Colonic mucosa (tissue), 4 donors: ENCODE measurements at places on chromosomes 3 and 15.
A peak's percentile ranks its signal among the peaks of the same experiment; 100 is the strongest.

DNA sequence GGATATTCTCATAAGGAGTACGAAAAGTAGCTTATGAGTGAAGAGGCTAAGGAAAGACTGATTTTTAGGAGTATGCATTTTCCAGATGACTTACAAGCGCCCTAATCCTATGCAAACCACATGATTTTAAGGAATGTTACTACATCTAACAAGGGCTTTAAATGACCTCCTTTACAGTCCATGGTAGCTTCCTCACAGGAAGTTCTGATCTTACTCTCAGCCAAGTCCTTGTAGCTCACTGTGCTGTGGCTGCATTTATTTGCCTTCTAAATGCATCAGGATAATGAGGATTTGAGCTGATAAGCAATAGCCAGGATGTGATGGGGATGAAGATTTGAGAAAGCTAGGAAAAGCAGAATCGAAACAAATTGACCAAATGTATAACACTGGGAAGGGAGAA, 896.0 kb downstream of the MCTP2 start:
- no peak for DNase-seq

DNA sequence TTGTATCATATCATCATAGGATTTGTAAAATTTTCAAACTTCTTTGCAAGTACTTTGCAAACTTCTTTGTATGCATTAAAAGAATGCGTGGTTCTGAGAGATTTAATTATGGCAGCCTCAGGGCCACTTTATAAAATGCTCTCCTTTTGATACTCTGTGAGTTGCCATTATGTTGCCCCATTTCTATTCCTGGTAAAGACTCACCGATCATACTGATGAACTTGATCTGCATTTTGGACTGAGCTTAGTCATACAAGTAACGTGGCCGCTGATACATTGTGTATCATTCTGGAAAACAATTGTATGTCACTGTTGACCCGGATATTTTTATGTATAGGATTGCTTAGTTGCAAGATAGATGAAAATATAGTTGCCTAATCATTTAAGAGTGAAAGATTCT, 38.8 kb downstream of the AKAP13 start:
- DNase-seq, result no peak

DNA sequence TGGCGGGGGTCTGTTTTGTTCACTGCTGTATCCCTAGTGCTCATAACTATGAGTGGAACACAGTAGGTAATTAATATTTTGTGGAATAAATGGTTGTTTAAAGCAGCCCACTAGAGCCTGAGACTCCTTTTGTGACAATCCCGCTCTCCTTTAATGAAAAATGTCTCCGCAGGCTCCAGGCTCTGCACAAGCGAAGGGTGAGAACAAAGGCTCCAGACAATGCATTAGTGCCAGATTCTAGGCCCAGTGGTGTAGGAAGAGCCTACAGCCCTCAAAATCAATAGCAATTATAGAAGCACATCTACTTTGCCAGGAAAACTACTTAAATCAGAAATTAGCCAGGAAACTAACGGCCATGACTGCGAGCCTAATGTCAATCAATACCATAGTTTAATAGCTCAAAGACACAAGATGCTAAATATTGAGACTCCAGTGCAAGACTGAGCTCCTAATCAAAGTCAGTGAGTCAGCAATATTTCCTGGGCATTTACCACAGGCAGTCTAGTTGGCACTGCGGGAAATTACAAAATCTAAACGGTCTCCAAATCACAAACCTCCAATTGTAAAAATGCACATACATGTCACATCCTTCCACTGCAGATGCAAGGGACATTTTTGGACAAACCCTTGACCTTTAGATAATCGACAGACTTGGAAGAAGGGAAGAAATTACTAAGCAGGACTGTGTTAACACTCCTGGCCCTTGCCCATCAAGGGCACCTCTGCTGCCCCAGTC, 2.3 kb downstream of the ANXA2 start:
- no peak for DNase-seq

DNA sequence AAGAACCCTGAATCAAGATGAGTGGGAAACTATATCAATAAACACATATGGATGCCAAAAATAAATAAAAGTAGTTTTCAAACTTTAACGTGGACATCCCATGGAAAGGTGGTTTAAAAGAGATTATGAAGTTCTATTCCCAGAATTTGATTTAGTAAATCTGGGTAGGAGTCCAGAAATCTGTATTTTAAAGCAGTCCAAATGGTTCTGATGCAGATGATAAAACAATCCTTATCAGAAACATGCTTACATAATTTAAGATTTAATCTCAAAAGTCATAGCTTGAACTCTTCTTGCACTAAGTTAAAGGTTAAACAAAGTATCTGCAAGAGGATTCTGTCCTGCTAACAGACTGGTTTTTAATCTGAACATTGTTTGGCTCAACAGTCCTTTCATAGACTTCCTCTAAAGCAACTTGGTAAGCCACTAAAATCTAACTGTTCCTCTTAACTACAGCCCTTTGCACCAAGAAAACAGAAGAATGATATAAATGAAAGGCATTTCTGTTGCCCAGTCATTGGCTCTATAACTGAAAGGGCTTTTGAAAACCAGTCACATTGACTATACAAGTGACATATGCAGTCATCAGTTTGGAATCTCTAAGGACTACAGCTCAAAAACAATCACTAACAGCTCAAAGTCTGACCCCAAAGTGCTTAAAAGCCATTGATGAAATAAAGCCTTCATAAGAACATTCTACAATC, 23.4 kb upstream of the MAP4 start:
- DNase-seq, result no peak

- DNase-seq, result peak; percentile 71
Observed at GRCh38 chr3:66809595-66809958, 188.5 kb upstream of the KBTBD8 start.

- no peak for DNase-seq
Observed at GRCh38 chr15:64209680-64210334, 47.0 kb upstream of the PPIB start.

GRCh38 chr3:64167351-64167750, 57.9 kb downstream of the PRICKLE2 start:
- peak; percentile 42 for DNase-seq

DNA sequence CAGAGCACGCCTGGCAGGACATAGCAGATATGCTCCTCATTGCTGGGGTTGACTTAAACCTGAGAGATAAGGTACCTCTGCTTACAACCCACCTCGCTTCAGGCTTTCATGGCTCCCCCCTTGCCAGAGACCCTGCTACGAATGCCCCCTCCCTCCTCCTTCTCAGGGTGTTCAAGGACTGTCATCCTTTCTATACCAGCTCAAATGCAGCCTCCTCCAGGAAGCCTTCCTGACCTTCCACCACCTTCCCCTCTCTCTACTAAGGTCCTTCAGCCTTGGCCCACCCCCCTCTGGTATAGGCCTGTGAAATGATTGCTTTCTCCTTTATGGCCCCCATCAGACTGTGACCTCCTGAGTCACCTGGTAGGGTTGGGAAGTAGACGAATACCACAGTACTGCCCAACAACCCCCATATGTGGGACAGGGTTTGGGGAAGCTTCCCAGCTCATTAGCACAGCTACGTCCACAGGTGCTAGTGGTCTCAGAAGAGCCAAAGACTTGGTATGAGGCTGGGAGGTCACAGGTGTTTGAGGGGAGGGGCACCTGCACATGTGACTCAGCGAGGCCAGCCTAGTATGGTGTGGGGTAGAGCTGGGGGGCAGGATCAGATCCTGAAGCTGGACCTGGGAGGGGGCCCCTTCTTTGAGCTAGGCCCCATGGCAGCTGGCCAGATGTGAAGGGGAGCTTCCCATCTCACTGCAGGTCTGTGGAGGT, 32.0 kb downstream of the ANKDD1A start:
- no peak for DNase-seq

GRCh38 chr15:62807539-62808130, 234.9 kb upstream of the TPM1 start:
- DNase-seq, result no peak

DNA sequence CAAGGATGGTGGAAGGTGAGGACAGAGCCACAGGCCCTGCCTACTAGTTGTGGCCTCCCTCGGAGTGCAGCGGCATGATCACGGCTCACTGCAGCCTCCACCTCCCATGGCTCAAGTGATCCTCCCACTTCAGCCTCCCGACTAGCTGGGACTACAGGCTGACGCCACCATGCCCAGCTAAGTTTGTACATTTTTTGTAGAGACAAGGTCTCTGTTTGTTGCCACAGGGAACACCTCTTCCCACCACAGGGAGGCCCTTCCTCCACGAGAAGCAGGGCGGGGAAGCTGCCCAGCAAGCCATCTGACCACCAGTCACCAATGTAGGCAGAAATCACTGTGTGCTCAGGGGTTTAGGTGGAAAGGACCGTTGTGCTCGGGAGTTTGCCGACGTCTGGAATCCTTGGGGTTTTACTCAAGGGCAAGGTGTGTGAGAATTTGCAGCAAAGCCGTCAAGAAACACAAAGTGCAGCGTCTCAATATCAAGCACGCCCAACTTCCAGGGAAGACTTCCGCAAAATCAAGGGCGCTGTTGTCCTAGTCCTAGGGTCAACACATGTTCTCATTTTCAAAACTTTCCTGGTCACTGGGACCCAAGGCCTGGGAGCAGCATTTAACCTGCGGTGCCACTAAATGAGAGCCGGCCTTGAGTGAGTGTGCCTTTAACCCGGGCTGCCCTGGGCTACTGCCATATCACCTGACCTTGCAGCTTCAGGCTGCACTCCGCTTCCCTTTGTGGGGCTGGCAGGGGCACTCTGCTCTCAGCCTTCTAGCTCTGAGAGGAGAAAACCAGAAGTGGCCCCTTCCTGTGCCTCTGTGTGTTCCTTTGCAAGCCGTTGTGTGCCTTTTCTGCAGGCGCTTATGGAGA, 65.7 kb downstream of the SLC12A8 start:
- no peak for DNase-seq

DNA sequence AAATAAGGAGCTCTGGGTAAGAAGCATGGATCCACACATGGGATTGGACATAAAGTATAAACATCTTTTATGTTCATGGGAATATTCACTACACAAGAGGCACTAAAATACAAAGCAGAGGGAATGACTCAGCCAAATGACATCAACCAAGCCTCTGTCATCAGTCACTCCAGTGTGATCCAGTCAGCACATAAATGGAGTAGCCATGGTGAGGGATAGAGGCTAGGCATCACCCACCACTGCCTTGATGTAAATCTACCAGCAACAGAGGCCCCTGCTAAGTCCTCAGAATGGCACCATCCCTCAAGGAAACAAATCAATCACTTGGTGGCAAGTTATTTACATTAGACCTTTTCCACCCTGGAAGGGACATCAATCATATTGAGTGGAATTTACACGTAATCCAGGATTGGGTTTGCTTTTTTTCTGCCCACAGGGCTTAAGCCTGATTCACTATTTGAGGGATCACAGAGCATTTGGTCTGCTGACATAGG, 27.2 kb downstream of the VEPH1 start:
- DNase-seq, result no peak

DNA sequence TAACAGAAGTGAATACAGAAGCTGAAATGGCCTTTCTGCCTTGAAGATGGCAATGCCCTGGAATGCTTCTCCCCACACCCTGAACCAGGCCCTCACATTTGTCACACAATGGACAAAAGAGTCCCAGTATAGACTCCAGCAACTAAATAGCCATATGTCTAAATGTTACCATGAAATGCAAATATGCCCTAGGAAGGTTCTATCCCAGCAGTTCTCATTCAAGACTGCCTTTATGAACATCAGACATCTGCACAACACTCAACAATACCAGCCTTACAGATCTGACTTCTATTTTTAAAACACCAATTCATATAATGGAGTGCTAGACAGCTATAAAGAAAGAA, 7.9 kb downstream of the ITGB5 start:
- DNase-seq, result no peak

- no peak for DNase-seq
Observed at GRCh38 chr3:50665081-50665840, 9.5 kb upstream of the DOCK3 start.

GRCh38 chr15:58309963-58310928, 121.5 kb upstream of the LIPC start:
- no peak for DNase-seq

DNA sequence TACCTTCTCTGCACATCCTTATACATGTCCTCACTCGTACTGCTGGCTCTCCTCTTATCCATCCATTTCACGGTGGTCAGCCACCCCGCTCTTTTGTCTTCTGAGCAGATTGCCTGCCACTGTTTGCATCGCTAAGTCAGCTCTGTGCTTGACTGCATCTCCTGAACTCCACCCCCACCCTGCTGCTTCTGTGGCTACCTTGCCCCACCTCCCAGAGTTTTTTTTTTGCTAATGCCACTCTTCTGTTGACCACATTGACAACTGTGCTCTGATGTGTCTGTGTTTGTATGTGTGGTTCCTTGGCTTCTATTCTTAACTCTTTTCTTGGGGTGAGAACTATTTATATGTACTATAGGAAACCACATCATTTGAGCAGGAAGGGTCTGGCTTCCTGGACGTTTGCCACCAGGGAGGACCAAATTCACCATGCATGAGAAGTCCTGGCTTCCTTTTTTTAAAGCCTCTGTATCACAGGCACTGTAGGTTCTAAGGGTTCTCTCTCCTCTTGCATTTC, 12.8 kb upstream of the MTMR10 start:
- no peak for DNase-seq

DNA sequence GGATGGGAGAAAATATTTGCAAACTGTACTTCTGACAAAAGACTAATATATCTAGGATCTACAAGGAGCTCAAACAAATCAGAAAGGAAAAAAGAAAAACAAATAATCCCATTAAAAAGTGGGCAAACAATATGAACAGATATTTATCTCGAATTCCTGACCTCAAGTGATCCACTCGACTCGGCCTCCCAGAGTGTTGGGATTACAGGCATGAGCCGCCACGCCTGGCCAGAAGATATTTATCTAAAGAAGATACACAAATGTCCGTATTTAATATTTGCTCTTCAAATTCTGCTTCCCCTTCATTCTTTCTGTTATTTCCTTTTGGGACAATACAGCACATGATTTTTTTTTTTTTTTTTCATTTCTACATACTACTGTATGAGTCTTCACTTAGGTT, 151.7 kb upstream of the GRM7 start:
- no peak for DNase-seq

DNA sequence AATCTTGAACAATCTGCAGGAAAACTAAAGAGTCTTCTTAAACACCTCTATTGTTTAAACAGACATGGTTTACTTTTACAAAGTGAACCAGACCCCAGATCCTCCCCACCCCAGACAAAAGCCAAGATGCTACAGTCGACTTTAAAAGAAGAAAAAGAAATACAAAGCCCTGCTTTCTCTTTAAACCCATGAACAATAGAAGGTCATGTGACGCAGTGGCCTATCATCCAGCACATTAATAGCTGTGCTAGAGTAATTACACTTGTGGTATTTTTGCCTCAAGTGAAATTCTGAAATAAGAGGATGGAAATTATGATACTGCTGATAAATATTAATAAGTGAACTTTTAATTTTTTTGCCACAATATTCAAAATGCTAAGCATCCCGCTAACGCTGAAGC, 613.4 kb downstream of the FOXP1 start:
- no peak for DNase-seq
